Tibial nerve (tissue), 4 donors: ENCODE measurements at places on chromosomes 6 and 20. TPM values are rescaled to one million over a fixed set of nuclear protein-coding genes. Genes with fewer than 3 reads are reported as not detected.

Gene CHMP4B
- total RNA-seq = 74.7 TPM

DNA sequence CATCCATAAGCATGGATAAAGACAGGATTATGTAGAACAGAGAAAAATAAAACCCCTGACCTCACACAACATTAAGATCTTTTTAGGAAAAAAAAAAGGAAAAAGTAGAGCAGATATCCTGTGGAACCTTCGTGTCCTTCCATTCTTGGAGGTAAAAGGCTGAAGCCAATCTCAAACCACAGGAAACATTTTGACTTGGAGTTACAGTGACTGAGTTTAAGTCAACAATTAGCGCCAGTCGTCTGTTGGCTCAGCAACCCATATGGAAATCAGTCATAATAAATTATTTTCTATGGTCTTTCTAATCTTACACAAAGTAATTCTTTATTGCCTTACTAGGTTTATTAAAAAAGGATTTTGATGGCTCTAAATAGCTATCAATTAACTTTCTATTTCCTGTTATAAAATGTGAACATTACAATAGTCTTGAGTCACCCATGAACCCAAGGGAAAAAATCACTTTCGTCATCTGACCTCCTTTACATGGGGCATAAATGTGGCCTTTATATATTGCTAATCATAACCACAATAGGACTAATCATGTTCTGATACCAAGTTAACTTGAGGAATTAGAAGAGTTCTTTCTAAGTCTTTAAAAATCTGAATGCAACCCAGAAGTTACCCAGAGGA, 592.9 kb downstream of the TFAP2B start:
- DNase-seq = no peak

GRCh38 chr6:130063806-130064205, 45.4 kb downstream of the L3MBTL3 start:
- DNase-seq = no peak

Gene MUC21
- not detected for total RNA-seq

GRCh38 chr6:81813305-81813704, 60.8 kb upstream of the TENT5A start:
- no peak for DNase-seq

GRCh38 chr6:149488815-149489214, 4.0 kb upstream of the ZC3H12D start:
- DNase-seq = no peak

Gene HLA-G
- not detected for total RNA-seq

DNA sequence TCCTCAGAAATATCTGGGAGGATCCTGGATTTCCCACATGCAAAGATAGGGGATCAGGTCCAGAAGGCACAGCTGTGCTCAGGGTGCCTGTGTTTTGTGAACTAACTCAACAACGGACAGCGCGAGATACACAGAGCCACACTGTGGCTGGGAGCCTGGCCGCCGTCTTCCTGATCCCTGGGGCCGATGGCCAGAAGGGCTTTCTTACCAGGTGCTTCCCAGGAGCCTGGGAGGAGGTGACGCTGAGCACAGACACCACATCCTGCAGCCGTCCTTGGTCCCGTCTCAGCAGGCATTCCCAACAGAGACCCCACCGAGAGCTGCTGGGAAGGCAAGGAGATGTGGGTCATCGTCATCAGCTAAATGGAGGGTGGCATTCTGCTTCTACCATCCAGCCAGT, 144.6 kb upstream of the AFDN start:
- DNase-seq = no peak

DNA sequence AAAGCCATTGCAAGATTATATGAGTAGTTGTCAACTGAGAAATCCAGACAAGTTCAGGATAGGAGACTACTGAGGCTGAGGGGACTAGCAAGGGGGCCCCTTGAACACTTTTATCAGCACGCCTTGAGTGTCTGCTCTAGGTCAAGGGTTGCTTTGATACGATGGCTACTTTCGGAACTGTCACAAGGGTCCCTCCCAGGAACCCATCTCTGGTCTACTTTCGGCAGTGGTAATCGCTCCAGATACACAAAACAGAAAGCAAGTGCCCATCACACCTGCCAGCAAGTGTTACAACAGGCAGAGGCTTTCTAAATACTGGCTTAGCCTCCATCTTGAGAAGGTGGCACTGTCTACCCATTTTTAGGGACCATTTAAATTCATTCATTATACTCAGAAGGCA, 61.1 kb downstream of the GJA10 start:
- DNase-seq = no peak

Gene ZBP1
- 3.6 TPM for total RNA-seq

- no peak for DNase-seq
Observed at GRCh38 chr6:70998148-70998547, 41.3 kb upstream of the B3GAT2 start.

- no peak for DNase-seq
Observed at GRCh38 chr20:20483328-20483727, 115.4 kb downstream of the INSM1 start.

GRCh38 chr20:751761-752160, 16.5 kb downstream of the SLC52A3 start:
- DNase-seq = no peak

DNA sequence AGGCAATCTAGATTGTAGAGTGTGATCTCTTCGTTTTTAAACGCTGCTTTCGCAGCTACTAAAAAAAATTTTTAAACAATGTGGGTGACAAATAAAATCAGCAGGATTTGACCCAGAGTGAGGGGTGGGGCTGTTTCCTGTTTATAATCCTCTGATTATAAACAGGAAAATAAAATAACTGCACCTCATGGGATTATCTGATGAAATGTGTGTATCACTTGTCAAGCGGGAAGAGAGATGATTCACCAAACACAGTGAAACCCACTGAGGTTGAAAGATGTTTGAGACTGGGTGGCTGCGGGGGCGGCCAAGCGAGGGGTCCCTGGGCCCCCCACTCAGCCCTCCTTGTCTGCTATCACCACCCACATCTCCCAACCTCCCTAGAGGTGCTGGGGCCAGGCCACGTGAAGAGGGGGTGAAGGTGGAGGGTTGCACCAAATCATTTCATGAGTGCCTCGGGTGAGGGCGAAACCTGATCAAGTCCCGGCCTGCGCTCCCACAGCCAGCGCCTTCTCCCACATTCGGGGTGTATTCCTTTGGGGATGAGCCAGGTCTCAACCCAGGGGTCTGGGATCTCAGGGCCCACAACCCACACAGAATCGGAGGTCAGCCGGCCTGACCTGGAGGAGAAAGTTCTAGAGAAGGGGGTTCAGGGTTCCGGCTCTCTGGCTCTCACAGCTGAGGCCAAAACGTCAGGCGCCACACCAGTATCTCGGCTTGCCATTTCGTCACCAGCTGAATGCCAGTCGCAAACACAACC, 212.5 kb downstream of the BMP7 start:
- no peak for DNase-seq

Gene IL17A
- total RNA-seq = not detected
